Activated naive CD4-positive, alpha-beta T cell treated with anti-CD3 and anti-CD28 coated beads, Interleukin-2, amount 50 U/mL, for 72 hours (primary cell): ENCODE measurements at places on chromosomes 1 and 21. TPM values are rescaled to one million over a fixed set of nuclear protein-coding genes. Genes with fewer than 3 reads are reported as not detected.

The KCNA3 gene
- 9.1 TPM for total RNA-seq

The ITLN2 gene
- total RNA-seq = not detected

The PROX1 gene
- total RNA-seq = 0.08 TPM

The UMODL1 gene
- 0.09 TPM for total RNA-seq

The ZFP69 gene
- 4.9 TPM for total RNA-seq

The TMEM82 gene
- total RNA-seq = not detected

The SPRR5 gene
- not detected for total RNA-seq

The OR2L3 gene
- not detected for total RNA-seq

The VWA5B1 gene
- 0.30 TPM for total RNA-seq

The HUNK gene
- total RNA-seq = 0.23 TPM
